ENCODE measurements at places on chromosomes 5 and 9.

DNA sequence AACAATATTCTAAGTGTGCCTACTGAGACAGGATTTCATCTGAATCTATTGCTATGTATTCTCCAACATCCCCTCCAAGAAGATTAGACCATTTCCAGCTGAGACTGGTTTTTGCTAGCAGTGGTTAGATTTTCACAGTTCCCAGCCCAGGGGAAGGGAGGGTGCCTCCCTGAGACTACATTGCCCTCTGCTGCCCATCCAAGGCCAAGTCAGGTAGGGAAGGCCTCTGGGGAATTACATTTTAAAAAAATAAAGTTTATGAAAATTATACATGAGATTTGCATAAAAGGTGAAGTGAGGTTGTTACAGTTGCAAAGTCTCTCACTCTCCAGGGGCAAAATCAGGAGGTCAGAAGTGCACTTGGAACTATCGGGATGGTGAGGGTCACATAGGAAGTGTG, 28.0 kb upstream of the SYK start:
- DNase-seq: no peak

DNA sequence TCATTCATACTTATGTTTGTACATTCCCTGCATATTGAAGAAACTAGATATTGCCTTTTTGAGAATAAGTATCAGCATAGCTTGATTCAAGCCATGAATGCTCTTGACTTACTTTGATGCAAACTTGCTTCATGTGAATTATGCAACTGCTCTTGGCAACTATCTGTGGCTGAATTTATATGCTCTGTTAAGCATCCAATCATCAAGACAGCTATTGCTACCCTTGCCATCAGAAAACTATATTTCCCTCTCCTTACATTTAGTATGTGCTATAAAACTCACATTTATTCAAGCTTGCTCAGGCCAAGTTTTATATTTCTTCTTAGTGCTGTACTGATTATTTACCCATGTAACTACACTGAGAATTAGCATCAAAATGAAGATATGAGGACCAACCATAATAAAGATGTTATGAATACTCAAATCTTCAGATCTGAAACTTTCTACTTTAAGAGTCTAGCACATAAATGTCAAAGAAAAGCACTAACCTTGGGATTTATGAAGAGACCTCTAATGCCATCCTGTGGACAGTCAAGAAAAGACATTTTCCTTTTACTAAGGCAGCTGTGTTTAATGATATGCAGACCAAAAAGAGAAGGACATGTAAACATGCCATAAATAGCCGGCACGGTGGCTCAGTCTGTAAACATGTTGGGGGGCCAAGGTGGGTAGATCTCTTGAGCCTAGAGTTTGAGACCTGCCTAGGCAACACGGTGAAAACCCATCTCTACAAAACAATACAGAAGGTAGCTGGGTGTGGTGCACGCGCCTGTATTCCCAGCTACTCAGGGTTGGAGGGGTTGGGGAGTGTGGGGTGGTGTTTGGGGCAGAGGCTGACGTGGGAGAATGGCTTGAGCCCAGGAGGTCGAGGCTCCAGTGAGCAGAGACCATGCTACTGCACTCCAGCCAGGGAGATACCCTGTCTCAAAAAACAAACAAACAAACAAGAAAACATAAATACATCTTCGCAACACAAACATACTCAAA, 267.0 kb upstream of the TYRP1 start:
- peak; percentile 2 for DNase-seq

DNA sequence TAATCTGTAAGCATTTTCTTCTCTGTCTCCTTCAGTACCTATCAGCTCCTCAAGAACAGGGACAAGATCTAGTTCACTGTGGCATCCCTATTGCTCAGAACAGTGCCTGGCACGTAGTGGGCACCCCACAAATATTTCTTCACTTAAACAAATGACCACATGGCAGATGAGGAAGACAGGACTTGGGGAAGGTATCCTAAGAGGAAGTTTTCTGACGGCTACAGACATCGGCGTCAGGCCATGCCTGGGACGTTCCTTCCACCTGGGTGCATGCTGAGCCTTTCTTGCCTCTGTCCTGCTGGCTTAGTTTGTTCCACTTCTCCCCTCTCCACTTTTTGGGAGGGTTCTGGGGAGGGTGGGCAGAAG, 60.2 kb downstream of the NEURL1B start:
- no peak for DNase-seq

GRCh38 chr9:107342476-107343161, 59.5 kb downstream of the RAD23B start:
- DNase-seq: no peak

- no peak for DNase-seq
Observed at GRCh38 chr9:107952773-107953172, 463.2 kb upstream of the KLF4 start.

GRCh38 chr5:173823721-173824567, 64.2 kb upstream of the CPEB4 start:
- DNase-seq: peak; percentile 47

DNA sequence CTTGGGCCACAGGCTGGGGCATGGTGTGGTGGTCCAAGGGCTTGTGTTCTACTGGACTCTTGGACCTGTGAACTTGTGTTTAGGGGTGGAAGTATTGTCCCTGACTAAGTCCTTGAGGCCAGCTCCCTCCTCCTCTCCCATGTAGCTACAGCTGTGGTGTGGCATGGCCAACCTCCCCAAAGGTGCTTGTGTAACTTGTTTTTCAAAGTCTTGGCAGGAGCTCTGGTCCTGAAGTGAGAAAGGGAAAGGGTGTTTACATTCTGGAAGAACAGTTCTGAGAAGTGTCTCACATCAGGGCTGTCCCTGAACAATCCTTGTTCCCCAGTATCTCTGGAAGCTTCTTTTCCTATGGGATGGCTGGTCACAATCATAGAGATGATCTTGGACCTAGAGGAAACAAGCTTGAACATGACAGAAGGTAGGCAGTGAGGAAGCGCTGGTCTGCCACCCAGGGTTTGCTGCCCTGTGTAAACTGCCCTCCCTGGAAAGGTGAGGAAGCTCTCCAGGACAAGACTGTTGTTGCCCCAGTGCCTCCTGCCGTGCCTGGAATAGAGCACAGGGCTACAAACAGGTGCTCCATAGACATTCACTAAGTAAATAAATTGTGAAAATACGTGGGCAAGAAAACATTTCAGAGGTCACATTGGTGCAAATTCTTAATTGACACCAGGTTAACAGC, 64.6 kb upstream of the KLF9 start:
- DNase-seq: no peak

GRCh38 chr5:68182534-68182933, 33.0 kb upstream of the PIK3R1 start:
- no peak for DNase-seq

DNA sequence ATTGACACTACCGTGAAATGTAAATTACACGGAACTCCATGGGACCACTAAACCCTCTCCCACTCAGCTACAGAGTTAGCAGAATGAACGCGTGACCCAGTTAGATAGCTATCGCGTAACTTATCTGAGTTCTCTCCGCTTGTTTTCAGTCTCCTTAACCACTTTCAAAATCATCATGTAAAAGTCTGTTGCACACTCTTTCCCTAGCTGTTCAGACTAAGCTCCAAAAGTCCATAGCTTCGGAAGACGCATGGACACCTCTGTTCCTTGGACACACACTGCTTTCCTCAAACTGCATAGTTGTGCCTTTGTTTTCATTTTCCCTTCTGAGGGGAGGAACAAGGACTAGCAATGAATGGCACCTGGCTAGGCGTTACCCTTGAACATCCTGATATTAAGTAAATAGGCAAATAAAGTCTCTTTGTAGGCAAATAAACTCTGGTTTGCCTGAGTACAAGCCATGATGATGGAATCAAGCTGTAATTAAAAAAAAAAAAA, 83.3 kb downstream of the DAPK1 start:
- no peak for DNase-seq

GRCh38 chr9:137172901-137173795, 1.3 kb upstream of the TMEM210 start:
- no peak for DNase-seq

GRCh38 chr5:127409246-127409917, 108.1 kb upstream of the PRRC1 start:
- DNase-seq: no peak

- no peak for DNase-seq
Observed at GRCh38 chr5:89086390-89087086, 203.6 kb upstream of the MEF2C start.

DNA sequence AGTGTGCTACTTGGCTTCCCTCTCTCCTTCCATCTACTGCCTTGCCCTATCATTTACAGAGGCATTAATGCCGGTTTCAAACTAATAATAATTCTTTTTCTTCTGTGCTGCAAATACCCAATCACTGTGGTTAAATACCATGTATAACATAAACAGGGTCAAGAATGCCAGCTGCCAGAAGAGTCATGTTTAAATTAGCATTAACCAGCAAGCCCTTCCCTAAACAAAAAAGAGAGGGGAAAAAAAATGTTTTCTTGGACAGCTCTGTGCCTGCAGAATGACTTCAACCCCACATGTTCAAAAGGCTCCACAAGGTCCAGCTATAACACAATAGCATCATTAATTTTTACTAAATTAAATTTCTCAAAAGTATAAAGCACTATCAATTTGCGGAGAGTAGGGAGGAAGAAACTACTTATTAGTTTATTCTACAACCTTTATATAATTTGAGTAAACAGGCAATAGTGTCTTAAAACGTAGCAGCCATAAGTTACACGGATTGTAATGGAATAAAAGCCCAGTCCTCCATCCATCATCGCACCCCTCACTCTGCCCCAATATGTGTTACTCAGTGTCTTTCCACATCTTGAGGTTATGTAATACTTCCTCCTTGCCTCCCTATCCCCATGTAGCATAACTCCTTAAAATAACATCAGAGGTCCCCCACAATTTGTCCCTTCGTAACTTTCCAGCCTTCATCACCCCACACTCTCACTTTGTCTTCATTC, 3.9 kb downstream of the LPAR1 start:
- DNase-seq: no peak

DNA sequence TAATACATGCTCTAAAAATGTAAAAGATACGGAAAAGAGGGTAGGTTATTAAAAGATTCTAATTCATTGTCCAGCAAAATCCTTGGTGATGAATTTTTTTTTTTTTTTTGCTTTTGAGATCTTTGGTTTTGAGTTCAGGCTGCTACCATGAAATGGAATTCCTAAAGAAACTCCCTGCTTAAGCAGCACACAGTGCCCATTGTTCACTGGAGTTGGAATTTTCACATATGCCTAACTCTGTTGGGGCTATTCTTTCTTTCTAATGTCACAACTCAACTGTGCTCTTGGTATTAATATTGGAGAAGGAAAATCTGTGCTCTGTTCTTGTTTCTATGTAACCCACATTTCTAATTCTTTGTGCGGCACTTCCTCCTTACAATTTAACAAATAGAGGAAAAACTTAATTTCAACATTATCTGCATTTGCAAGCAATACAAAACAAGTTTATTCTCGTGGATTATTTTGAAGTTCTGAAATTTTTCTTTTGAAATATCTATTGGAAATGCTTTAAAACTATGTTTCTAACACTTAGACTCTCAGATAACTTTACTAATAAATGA, 21.6 kb downstream of the MATR3 start:
- no peak for DNase-seq

GRCh38 chr9:33123407-33124031, 43.6 kb downstream of the B4GALT1 start:
- DNase-seq: no peak

GRCh38 chr5:79521156-79521555, 7.2 kb upstream of the HOMER1 start:
- no peak for DNase-seq

- no peak for DNase-seq
Observed at GRCh38 chr9:136881691-136882108, 4.6 kb upstream of the TRAF2 start.

GRCh38 chr5:142601432-142601831, 84.5 kb downstream of the FGF1 start:
- DNase-seq: no peak

DNA sequence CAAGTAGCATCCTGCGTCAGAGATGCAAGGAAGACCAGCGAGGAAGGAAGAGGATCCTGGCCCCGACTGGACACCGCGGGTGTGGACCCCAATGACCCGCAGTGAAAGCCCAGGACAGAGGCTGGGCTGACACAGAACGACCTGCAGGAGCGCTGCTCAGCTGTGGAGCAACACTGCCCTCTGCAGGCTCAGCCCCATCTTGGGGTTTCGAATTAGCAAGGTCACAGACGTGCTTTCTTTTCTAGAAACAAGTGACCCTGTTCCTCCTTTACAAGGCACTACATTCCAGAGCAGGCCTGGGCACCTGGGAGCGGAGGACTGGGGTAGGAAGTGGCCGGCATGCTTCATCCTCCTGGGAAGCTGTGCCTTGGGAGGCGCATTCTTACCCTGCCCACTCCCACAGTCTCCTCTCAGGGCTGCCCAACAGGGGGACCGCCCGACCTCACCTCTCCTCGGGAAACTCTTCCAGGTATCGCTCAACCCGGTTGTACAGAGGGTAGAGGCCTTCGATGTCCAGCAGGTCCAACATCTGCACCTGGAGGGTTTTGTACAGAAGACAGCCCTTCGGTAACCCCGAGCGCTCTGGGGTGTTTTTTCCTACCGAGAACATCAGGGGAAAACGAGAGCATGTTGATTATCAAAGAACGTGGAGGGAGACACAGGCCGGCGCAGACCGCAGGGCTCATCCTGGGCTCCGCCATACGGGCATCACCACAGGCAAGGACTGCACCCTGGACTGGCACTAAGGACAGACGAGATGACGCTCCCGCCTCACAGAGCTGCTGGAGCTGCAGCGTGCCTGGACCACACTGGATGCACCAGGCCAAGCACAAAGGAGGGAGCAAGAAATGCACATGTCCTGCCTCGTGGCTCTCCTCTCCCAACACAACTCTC, 35.0 kb downstream of the IPPK start:
- peak; percentile 56 for DNase-seq

DNA sequence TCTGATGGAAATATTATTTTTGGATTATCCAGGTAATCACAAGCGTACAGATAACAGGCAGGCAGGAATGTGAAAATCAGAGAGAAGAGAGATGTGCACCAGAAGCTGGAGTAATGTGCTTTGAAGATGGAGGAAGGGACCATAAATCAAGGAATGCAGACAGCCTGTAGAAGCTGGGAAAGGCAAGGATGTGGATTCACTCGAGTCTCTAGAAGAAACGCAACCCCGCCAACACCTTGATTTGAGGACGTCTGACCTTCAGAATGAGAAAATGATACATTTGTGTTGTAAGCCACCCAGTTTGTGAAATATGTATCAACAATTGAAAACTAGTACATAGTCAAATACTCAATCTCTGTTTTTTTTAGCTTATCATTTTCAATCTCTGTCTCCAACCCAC, 207.6 kb upstream of the MPDZ start:
- peak; percentile 11 for DNase-seq

DNA sequence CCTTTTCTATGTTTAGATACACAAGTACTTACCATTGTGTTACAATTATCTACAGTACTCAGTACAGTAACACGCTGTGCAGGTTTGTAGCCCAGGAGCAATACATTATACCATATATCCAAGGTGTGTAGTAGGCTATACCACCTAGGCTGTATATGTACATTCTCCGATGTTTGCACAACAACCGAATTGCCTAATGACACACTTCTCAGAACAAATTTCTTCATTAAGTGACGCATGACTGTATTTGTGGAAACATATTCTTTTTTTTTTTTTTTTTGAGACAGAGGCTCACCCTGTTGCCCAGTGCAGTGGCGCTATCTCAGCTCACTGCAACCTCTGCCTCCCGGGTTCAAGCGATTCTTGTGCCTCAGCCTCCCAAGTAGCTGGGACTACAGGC, 4.0 kb upstream of the RAD23B start:
- DNase-seq: no peak

- DNase-seq: peak; percentile 75
Observed at GRCh38 chr5:166625210-166625865, 1666.1 kb upstream of the WWC1 start.

GRCh38 chr5:1911773-1912235, 29.1 kb upstream of the IRX4 start:
- DNase-seq: no peak

GRCh38 chr5:169192536-169192935, 108.4 kb downstream of the SLIT3 start:
- DNase-seq: no peak

GRCh38 chr5:108260117-108260857, 121.6 kb downstream of the FBXL17 start:
- peak; percentile 73 for DNase-seq
